ENCODE measurements at places on chromosomes 7 and 10.

DNA sequence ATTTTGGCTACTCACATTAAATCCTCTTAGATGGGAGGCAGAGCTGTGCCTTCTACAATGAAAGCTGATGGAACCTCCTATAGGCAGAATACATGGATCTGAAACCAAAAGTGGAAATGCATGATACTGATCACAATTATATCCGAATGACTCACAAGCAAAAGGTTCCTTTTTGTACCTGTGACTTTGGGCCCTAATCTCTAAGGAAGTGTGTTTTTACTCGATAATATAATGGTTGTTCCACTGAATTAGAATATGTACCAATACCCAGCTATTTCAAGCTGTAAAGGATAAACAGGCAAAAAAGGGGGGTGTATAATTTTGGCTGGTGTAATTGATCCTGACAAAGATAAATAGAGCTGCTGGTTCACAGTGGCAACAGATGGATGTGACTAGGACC lies 17.6 kb upstream of the LAMB1 start:
- DNase-seq: no peak

- DNase-seq: no peak
Measured at GRCh38 chr7:245574-246295, 44.2 kb upstream of the FOXL3 start.

- no peak for DNase-seq
Measured at GRCh38 chr10:17351506-17351905, 102.9 kb downstream of the ST8SIA6 start.

GRCh38 chr10:60757420-60757895 lies 20.8 kb upstream of the CDK1 start:
- no peak for DNase-seq

GRCh38 chr10:131480066-131480465 lies 168.5 kb upstream of the TCERG1L start:
- DNase-seq: no peak

- no peak for DNase-seq
Measured at GRCh38 chr7:138565451-138566114, 105.5 kb downstream of the TRIM24 start.

DNA sequence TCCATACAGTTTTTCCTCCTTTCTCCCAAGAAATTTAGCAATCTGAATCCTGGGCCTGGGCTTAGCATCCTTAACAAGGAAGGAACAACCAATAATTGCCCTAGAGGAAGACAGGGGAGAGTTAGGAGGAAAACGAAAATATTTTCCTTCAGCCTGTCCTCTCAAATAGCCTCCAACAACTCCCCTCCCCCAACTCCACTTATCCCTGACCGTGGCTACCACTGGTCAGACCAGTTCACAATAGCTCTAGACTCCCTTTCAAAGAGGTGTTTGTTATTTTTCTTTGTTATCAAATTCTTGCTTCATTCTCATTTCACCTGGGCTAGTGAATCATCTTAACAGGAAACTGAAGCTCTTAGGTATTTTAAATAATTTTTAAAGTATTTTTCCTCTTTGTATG lies 114.1 kb downstream of the CPED1 start:
- DNase-seq: no peak

- no peak for DNase-seq
Measured at GRCh38 chr7:97466071-97466470, 265.8 kb upstream of the TAC1 start.

- DNase-seq: no peak
Measured at GRCh38 chr7:28104041-28104541, 76.5 kb downstream of the JAZF1 start.

GRCh38 chr10:61390851-61391250 lies 62.3 kb downstream of the TMEM26 start:
- no peak for DNase-seq

GRCh38 chr7:70678621-70679251 lies 453.2 kb upstream of the GALNT17 start:
- DNase-seq: no peak

GRCh38 chr7:43137811-43138210 lies 25.4 kb downstream of the HECW1 start:
- no peak for DNase-seq

DNA sequence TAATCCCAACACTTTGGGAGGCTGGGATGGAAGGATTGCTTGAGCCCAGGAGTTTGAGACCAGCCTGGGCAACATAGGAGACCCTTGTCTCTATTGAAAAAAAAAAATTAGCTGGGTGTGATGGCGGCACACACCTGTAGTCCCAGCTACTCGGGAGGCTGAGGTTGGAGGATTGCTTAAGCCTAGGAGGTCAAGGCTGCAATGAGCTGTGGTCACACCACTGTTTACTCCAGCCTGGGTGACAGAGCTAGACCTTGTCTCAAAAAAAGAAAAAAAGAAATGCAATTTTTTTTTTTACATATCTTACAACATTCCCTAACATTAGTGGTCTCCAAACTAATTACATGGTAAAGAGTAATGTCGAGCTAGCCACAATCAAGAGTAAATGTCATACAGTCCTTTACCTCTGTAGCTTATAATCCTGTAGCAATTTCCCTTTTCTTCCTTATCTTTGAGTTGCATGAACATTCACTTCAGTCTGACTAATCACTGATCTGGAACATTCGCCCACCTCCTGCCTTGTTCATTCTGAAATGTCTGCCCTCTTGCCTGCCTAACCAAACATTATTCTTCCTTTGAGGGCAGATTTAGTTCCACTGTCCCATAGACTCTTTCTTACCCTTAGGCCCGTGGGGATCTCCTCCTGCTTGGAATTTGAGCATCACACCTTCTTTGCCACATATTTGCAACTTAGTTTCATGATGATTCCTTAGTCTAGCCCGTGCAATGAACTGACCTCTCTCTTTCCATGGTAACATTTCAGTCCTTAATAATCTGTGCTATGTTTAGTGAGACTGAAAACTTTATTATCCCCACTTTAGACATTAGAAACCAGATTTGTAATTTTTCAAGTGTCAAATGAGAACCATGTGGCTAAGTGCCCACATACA lies 4.8 kb upstream of the VCL start:
- DNase-seq: no peak

DNA sequence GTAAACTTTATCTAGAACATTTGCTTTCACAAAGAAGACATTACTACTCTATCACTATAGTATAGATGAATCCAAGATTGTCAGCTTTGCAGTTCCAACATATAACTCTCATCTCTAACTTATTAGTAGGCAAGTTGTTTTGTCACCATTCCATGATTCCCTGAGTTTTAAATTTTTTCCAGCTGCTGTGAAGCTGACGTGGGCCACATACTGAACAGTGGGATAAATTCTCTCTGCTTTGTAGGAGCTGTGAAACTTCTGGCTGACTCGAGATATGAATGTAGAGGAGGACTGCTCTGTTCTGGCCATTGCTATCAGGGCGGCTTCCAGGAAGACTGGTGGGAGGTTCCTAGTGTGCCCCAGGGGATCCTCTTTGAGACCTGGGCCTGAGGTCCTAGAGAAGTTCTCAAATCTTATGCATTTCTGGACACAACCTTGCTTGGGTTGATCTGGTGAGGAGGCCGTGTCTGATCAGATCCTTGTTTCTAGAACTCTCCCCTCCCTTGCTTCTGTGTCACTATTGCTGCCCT lies 58.0 kb downstream of the LSMEM1 start:
- DNase-seq: no peak

DNA sequence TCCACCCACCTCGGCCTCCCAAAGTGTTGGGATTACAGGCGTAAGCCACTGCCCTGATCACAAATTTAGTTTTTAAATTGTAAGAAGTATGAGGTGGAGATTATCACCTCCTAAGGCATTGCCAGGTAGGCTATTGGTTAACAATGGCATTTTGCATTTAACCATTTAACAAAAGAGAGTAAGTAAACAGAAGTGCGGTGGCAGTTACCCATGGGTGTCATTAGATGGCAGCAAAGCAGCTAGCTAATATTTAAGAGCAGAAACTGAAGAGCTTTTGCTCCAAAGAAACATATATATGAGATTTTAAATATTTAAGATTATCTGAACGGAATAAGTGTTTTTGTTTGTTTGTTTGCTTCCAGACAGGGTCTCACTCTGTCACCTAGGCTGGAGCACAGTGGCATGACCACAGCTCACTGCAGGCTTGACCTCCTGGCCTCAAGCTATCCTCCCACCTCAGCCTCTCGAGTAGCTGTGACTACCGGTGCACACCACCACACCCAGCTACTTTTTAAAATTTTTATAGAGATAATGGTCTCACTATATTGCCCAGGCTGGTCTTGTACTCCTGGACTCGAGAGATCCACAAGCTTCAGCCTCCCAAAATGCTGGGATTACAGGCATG lies 325.5 kb upstream of the C7orf33 start:
- no peak for DNase-seq

GRCh38 chr10:16612115-16612980 lies 90.7 kb upstream of the C1QL3 start:
- DNase-seq: no peak

DNA sequence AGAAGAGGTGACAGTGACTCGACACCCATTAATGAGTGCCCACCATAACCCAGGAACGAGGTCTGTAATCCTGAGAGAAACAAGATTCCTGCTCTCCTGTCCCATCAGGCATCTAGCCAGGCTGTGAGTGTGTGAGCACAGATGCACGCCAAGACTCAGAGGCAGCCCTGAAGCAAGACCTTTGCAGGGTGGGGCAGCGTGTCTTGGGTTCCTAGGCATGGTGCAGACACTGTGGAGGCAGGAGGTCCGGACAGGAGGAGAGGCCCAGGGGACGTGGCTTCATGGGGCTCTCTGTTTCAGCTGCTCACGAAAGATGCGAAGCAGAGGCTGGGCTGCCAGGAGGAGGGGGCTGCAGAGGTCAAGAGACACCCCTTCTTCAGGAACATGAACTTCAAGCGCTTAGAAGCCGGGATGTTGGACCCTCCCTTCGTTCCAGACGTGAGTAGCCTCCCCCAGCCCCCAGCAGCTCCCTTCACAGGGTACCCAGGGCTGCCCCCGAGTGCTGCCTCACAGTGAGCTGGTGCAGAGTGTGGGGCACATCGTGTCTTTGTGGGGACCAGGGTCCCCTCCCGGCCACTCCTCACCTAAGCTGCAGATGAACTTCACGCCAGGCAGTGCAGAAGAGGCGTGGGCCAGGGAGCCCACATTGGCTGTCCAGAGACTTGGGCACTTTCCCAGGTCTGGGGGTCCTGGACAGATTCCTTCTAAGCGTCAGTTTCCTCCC lies 94.5 kb downstream of the RGS10 start:
- no peak for DNase-seq

- no peak for DNase-seq
Measured at GRCh38 chr7:13181216-13181615, 493.8 kb downstream of the ARL4A start.

DNA sequence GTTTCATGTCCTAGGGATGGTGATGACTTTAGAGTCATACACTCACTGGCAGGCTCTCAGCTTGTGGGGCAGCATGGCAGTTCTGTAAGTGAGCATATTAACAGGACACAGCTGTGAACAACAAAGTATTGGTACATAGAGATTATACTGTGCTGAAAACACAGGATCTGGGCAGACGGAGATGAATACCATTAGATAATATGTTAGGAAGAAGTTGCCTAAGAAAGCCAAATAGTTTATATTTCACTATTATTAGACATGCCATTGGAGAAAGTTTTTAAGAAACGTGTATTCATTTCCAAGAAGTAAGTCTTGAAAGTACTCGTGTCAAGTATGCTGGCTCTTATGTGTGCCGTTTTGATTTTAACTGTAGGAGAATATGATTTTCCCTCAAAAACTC lies 274.5 kb downstream of the INHBA start:
- DNase-seq: no peak

DNA sequence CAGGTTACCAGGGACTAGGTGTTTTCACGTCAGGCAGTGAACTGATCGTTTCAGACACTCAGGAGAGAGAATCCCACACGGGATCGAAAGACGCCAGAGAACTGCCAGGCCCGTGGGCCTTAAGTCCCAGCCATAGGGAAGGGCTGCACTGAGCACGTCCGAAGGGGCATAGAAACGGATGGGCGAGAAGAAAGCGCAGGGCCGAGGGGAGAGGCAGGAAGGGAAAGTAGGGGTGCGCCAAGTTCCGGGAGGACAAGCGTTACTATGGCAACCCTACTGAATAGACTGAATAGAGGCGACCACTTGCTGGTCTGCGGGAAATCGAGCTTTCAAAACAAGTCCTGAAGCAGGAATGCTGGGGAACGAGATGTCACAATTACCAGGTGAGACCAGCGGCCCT lies 421.3 kb upstream of the NUPR2 start:
- no peak for DNase-seq

- peak; percentile 10 for DNase-seq
Measured at GRCh38 chr7:123624527-123625183, 23.0 kb downstream of the ASB15 start.

GRCh38 chr10:102083541-102083940 lies 18.4 kb downstream of the HPS6 start:
- DNase-seq: no peak

DNA sequence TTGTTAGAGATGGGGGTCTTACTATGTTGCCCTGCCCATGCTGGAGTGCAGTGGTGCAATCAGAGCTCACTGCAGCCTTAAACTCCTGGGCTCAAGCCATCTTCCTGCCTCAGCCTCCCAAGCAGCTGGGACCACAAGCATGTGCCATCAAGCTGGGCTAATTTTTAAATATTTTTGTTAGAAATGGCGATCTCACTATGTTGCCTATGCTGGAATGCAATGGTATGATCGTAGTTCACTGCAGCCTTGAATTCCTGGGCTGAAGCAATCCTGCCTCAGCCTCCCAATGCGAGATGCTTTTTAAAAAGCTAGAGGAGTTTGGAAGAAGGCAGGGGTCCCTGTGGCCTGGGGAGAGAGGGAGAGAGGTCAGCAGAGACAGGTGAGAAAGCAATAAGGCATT lies 600.1 kb upstream of the AUTS2 start:
- no peak for DNase-seq

GRCh38 chr10:14782691-14783363 lies 8.1 kb upstream of the FAM107B start:
- DNase-seq: no peak

- no peak for DNase-seq
Measured at GRCh38 chr10:17219024-17219423, 9.0 kb upstream of the VIM start.

DNA sequence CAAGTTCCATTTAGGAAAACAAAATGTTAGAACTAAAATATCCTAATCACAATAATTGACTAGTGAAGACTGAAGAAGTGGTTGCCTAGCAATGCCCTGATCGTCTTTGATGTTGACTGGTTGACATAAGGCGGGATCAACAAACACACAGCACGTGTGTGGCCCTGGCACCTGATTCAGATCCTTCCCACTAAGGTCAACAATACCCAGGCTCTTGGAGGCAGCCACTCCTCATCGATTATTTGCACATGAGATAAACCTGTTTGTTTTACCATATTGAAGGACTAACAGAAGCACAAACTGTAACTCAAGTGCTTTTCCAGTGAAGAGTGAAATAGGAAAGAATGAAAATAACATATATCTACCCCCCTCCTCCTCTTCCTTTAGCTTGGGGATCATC lies 15.6 kb downstream of the FANK1 start:
- DNase-seq: no peak

GRCh38 chr7:100897772-100898454 lies 2.2 kb upstream of the ACHE start:
- DNase-seq: no peak

GRCh38 chr7:55052741-55053427 lies 34.1 kb downstream of the EGFR start:
- DNase-seq: no peak
